Ammon's horn (tissue), 1 donor: ENCODE measurements at places on chromosomes 7 and 10.

DNA sequence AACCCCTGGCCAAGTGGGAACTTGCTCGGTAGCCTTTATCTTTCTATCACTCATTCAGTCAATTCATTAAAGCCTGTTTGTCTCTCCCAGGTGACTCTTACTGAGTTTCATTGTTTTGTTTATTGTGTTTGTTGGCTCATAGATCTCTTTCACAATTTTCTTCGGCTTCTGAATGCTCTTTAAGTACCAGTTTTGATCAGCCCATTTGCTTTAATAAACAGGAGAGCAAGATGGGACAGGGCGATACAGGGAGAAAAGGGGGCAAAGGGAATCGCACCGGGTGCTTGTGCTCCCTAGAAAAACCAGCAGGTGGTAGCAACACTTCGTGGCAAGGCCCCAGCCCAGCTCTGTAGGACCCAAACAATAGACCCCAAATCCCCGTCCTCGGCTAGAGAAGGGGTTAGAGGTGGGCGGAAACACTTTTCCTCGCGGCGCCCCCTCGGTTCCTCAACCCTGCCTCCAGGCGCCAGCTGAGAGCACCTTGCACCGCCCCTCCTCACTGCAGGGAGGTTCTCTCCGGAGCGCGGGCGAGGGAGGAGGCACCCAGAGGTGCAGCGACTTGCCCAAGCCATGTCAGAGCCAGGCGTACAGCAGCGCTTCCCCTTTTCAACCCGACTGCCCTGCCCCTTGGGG is 1.0 kb upstream of the EPHB6 start:
- peak; percentile 75 for DNase-seq

GRCh38 chr10:13136651-13137050 is 24.7 kb upstream of the MCM10 start:
- DNase-seq: no peak

- peak; percentile 79 for DNase-seq
Observed at GRCh38 chr7:156949541-156950380, at the start of gene NOM1. TSS of gene NOM1 (plus strand) at chr7:156949712. CDS start at chr7:156949738, 26 bp downstream.

- no peak for DNase-seq
Observed at GRCh38 chr7:105775580-105775979, 100.8 kb downstream of the ATXN7L1 start.

DNA sequence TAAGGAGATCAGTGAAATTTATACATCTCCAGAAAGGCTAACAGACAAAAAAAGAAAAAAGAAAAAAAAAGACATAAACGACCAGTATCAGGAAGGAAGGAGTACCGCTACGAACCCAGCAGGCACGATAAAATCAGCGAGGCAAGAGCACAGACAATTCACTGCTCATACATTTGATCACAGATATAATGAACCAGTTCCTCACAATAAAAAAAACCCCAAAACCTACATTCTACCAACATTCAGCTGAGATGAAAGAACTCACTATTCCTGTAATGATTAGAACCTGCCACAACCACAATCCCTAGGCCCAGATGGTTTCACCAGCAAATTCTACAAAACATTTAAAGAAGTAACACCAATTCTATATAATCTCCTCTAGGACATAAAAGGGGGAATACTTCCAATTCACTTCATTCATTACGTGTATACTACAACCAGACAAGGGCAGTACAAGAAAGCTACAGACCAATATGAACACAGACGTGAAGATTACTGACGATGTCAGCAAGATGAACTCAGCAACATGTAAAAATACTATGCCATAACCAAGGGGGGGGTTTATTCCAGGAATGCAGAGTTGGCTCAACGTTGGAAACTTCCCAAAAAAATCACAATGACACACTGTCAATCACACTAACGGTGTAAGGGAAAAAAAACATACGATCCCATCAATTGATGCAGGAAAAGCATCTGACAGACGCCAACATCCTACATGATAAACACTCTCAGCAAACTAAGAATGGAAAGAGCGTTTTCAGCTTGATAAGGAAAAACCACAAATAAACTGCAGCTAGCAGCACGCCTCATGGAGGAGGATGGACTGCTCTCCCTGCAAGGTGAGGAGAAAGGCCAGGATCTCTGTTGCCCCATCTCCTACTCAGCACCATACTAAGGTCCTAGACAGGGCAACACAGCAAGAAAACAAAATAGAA is 256.2 kb downstream of the ELFN1 start:
- no peak for DNase-seq

GRCh38 chr7:51246258-51247245 is 70.1 kb downstream of the COBL start:
- peak; percentile 89 for DNase-seq

GRCh38 chr10:11386044-11386443 is 225.4 kb downstream of the USP6NL start:
- no peak for DNase-seq

DNA sequence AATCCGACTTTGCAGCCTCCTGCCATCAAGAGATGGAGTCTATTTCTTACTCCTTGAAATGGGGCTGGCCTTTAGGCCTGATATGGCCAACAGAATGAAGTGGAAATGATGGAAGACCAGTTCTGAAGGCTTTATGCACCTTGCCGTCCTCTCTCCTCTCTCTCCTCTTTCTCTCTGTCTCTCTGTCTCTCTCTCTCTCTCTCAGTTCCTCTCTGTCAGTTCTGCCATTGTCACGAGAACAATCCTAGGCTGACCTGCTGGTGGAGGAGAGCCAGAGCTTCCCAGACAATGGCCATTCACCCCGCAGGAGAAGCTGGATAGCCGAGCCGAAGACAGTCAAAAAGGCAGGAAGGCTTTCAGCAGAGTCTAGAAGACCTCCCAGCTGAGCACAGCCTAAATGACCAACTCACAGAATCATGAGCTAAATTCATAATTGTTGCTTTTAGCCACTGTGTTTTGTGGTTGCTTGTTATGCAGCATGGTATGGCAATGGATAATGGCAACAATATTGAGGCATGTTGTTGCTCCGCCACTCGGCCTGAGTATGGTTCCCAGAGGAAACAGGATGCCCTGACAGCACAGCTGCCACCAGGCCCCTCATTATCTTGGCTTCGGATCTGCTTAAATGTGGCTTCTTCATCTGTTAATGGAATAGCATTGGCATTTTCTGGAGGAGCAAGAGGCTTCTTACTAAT is 35.5 kb downstream of the FRMPD2 start:
- DNase-seq: peak; percentile 40

DNA sequence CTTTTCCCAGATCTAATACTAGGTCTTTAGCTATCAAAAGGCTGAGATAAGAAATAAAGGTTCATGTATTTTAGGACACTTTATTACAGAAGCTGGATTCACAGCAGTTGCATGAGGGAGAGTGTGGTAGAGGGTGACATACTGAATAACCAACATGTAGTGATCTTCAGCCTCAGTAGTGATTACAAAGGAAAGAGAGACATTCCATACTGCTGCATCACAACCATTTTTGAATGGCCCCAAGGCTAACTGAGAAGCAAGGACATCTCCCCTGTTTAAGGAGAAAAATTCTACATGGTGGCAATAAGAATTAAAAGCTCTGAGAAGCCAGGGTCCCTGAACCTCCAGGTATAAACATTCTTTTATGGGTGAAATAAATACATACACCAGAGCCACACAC is 35.3 kb downstream of the COG5 start:
- no peak for DNase-seq

GRCh38 chr10:7967035-7967434 is 87.5 kb upstream of the GATA3 start:
- DNase-seq: no peak

DNA sequence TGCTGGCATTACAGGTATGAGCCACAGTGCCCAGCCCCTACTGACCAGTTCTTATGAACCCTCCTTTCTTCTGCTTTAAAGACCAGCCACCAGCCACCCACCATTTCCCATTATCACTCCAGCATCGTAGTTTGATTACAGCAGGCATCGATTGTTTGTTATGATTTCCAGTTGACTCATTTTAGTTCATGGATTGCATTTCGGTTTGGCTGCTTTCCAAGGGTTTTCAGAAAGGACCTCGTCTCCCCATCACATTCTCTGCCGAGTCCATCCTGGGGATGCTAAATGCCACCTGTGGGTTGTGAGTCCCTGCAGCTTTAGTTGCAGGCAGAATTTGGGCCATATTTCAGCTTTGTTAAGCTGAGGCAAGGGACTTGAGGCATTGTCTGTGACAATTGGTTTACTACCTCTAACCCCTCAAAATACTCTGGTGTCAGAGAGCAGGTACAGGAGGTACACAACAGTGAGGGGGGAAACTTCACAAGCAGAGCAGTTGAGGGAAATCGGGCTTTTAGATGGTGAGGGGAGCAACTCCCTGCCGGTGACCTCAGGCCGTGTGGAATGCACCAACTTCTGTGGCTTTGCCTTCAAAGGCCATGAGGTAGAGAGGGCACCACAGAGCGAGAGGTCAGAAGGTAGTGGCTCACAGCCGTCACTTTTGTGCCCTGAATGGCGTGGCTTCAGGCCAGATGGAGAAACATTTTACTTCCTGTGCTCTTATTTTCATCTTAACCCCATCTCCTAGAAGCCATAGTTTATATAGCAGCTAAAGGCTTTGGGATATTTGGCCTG is 203.8 kb downstream of the CCDC3 start:
- DNase-seq: no peak

- DNase-seq: peak; percentile 48
Observed at GRCh38 chr10:79061441-79062315, 7.1 kb upstream of the ZMIZ1 start.

GRCh38 chr7:108384716-108385483 is 71.3 kb downstream of the NRCAM start:
- no peak for DNase-seq

- peak; percentile 23 for DNase-seq
Observed at GRCh38 chr7:17075601-17076255, 193.9 kb upstream of the AGR3 start.

DNA sequence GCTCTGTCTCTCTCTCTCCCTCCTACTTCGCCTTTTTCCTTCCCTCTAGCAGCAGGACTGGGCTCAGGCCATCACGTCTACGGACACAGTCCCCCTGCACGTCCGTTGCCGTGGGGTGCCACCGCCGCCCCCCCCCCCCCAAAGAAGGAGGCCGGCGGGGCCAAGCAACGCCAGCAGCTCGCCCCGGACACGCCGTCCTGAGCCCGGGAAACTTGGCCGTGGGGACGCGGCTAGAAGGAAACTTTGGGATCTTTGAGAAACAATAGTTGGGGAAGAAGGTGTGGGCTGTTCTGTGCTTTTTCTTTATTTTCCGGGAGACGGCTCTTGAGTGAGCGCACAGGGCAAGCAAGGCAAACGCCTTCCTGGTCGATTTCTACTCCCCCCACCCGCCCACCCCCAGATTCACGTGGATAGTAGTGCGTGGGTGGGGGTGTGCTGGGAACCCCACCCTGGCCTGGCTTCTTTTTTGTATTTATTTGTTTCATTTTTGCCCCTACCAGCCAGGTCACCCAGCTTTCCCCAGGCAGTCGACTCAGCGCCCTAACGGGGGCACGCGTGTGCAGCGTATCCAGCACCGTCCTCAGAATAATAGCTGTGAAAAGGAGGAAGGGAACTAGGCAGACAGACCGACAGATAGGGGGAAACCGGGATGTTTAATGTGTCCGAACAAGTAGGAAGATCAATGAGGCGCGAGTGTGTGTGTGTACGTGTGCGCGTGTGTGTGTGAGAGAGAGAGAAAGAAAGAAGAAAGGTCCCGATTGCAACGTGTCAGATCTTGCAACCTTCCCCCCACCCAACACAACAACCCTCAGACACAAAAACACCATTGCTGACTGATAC is 1.4 kb downstream of the MXI1 start:
- peak; percentile 80 for DNase-seq

DNA sequence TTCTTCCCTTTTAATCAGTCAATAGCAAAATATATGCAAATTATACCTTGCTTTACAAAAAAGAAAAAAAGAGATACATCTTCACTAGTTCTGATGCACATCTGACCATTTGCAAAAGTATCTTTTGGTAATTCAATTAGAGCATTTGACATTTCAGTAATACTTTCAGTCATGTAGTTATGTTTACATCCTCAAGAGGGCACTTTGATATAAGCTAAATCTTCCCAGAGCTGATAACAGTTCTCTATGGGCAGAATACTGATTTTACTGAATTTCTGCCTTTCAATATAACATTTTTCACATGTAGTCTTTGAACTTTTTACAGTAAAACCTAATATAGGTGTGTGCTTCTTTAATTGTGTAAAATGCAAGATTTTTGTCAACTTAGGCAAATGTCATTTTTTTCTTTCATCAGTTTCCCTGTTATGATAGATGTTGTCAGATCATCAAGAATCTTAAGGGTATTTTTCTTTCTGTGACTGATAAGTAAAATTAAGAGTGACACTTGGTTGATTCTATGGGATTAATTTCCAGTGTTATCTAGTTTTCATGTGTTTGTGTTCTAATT is 703.5 kb upstream of the SEMA3D start:
- DNase-seq: peak; percentile 35

- DNase-seq: no peak
Observed at GRCh38 chr10:66176772-66177171, 749.1 kb upstream of the LRRTM3 start.

DNA sequence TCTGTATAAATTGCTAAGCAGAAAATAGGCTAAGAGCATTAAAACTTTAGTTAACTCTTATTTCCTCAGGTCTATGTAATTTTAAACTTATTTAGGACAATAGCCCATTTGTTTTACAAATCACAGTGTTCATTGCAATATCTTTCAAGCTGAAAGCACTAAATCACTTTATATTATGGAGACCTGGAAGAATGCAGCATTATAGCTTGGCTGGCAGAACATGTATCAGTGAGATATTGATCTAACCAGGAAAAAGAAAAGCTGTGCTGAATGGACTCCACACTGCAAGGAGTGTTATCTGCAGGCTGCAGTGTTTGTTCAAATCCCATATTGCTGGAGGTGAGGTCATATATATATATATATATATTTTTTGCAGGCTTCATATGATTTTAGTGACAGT is 517.5 kb downstream of the NRG3 start:
- no peak for DNase-seq

GRCh38 chr7:119711104-119711503 is 561.9 kb upstream of the KCND2 start:
- DNase-seq: no peak

- DNase-seq: no peak
Observed at GRCh38 chr7:140294454-140294853, 103.9 kb downstream of the SLC37A3 start.

- peak; percentile 50 for DNase-seq
Observed at GRCh38 chr7:130490888-130491804, 739 bp upstream of the MEST start.

- no peak for DNase-seq
Observed at GRCh38 chr7:56081626-56082340, 11.0 kb downstream of the PHKG1 start.

GRCh38 chr7:16359216-16359615 is 62.1 kb downstream of the CRPPA start:
- peak; percentile 29 for DNase-seq

DNA sequence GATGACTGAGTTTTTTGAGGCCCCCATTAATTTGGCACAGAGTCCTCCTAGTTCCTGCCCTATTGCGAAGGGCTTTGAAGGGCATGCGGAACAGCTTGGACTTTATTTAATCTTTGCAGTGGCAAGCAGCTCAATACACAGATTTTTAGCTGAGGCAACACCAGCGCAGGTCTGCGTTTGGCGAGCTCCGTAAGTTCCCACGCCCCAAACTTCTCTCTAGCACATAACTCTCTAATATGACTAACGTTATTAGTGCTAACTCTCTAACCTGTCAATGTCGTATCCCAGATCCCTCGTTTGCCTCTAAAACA is 366 bp upstream of the TAF3 start:
- DNase-seq: no peak
